ENCODE measurements at places on chromosomes 7 and 10. TPM values are rescaled to one million over a fixed set of nuclear protein-coding genes. Genes with fewer than 3 reads are reported as not detected.

DNA sequence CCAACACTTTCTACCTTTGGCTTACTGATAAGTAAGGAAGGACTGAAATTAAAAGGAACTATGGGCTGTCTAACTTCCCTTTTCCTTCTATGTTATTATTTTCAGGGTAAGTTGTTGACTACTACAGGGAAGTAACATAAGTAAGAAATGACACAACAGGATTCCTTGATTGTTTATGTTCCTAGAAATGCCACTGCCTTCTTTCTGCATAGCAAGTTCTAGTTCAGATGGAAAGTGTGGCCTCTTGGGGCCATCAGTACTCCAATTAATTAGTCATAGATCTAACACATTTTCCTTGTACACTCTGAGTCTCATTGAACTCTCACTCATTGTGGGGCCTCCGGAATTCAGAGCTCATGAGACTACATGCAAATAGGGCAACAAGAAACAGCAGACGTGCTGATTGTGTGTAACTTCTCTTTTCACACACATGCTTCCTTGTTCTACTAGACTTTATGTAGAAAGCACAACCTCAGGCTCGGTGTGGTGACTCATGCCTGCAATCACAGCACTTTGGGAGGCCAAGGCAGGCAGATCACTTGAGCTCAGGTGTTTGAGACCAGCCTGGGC, 35.3 kb upstream of the HIBADH start:
- DNase-seq, result no peak

GRCh38 chr7:2452074-2452507, 24.1 kb downstream of the GRIFIN start:
- DNase-seq, result no peak

GRCh38 chr10:61400524-61400923, 52.7 kb downstream of the TMEM26 start:
- no peak for DNase-seq

DNA sequence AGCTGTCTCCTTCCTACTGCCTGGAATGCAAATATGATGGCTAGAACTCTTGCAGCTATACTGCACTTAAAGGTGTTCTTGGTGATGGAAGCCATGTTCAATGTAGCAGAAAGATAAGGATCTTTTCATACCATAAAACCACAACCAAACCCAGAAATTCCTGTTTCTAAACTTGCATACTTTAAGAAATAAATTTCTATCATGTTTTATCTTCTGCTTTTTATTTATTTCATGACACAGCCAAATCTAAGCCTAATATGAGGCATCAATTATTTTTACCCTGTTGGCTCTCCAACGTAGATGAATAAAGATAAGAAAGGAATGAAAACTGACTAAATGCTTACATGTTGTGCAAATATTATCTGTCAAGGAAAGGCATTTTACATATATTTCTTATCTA, 224.1 kb downstream of the DOCK4 start:
- no peak for DNase-seq

- DNase-seq, result no peak
Measured at GRCh38 chr10:58217612-58218011, 50.1 kb downstream of the IPMK start.

- DNase-seq, result no peak
Measured at GRCh38 chr7:72710983-72711382, 117.0 kb downstream of the TYW1B start.

- no peak for DNase-seq
Measured at GRCh38 chr10:49071160-49071761, 44.1 kb downstream of the VSTM4 start.

DNA sequence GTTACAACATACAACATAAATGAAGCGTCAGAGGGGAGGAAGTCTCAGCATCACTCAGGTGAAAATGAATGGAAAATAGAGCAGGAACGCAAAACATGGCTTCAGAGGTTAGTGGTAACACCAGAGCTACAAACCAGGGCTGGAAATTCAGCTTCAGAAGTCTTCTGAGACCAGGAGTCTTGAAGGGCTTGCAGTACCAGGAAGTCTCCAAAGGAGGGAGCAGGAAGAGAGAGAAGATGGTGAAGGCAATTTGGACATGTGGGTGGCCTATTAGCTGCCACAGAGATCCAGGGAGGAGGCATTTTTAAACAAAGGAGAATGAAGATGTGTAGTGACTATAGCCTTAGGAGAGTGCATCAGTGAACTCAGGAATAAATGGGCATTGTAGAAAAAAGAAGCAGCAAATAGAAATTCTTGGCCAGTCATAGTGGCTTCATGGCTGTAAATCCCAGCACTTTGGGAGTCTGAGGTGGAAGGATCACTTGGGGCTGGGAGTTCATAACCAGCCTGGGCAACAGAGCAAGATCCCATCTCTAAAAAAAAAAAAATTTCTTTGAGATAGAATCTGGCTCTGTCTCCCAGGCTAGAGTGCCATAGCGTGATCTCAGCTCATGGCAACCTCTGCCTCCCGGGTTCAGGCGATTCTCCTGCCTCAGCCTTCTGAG, 9.3 kb upstream of the TET1 start:
- no peak for DNase-seq

DNA sequence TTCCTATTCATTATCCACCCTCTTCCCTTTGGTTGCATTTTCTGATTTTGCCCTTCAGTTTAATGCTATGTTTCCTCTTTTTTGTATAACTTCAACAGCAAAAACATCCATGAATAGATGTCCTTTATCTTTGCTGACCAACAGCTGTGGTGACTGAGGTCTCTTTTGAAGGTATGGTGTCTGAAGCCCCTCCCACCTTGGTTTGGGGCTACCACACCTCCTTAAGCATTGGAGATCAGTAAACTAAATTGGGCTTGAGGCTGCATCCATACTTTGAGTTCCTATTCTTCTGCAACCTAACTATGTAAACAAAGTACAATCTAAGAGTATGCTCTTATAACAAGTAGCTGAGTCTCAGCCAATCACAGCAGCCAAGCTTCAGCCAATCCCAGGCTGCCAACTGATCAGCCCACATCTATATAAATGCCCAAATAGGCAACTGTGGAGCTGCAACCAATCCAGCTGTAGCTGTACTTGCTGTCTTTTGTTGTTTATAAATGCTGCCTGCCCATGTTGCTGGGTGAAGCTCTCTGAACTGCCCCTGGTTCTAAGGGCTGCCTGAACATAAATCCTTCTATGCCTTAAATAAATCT, 69.4 kb upstream of the PDLIM1 start:
- DNase-seq, result no peak

DNA sequence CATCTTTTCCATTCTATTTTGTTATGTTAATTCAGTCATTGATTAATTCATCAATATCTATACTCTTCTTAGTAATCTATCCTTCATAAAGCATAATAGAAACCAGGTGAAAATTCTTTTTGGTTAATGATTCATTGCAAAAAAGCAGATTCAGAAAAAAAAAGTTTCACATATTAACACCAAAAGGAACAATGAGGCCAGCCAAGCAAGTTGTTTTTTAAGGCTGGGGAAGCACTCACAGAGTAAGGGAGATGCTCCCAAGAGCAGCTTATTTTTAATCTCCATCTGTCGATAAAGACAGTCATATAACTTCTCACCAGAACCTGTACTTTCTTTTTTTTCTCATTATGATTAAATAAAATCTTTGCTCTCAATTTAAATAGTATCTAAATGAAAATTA, 95.8 kb downstream of the CACNA2D1 start:
- DNase-seq, result no peak

- DNase-seq, result no peak
Measured at GRCh38 chr10:61565819-61566560, 96.7 kb upstream of the CABCOCO1 start.

GRCh38 chr10:88805361-88805760, 2.8 kb downstream of the LIPM start:
- no peak for DNase-seq

GRCh38 chr10:110103921-110104461, 96.2 kb downstream of the ADD3 start:
- DNase-seq, result no peak

GRCh38 chr7:69603351-69603750, 5.1 kb downstream of the AUTS2 start:
- no peak for DNase-seq

DNA sequence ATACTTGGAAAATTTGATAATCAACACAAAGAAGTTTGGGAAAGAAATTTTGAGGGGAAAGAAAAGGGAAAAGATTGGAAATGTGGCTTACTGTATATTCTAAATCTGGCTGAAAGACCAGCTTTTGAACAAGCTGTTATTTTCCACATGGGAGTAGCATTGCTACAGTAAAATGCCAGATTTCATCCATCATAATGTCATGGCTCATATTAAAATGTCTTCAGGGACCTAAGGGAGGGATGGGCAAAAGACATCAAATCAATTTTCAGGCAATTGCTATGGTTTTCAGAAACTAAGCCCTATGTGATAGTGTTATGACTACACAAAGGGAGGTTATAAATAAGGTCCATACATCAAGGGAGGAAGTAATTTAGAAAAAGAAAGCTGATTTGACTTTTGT, 1116.9 kb upstream of the CELF2 start:
- DNase-seq, result no peak

DNA sequence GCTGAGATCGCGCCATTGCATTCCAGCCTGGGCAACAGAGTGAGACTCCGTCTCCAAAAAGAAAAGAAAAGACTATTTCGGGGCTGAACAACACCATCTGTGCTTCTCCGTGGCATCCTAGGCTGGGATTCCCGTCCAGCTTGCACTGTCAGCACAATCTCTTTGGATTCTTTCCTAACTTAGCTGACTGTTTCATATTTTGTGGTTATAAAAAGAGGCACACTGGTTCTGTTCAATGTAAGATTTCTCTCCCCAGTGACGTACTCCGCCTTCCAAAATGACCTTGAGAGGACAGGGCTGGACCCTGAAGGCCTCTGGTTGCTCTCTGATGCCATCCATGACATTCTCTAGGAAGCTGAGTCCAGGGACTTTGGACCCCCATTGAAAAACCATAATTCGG, 8.8 kb downstream of the ZNHIT1 start:
- DNase-seq, result no peak

DNA sequence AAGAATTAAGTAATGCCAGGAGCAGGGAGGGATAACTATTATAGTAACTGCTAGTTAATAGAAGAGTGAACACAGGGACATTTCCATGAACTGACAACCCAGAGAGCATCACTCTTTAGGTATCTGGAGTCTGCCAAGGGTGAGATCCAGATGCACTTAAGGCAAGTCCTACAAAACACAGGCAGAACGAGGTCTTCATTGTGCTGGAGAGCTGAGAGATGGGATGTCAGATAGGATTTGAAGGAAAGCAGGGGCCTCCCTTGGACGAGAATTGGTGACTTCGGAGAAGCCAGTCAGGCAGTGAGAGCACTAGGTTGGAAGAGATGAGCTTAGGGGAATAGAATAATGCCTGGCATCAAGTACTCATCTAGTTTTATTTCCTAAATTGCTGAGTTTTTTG, 684.5 kb downstream of the GATA3 start:
- no peak for DNase-seq

DNA sequence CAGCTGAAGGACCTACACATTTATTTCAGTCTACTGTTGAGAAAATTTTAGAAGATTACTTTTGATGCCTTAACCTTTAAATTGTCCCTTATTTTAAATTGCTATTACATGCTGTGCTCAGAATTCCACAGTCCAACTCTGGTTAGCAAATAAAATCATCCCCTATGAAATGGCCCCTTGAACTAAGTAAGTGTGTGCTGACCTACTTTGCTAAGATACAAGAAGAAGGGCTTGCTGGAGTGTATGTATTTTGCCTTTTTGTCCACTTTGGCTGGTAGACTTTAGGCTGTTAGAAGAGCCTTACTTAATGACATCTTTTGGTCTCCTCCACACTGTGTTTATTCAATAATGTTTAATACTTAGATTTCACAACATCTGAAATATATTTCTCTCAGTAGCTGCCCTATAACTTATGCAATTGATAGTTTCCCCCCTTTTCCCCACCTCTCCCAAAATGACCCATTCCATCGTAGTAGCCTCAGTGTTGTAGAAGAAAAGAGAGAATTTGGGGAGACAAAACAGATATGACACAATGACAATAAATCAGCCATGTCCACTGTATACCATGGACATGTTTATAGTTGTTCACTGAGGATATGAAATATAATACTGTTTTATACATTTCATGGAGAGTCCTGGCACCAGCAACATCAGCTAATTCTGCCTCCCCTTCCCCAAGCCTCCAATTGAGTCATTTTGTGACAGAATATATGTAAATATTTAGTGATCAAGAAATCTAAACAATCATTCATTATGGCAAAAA, 107.8 kb upstream of the ASAH2 start:
- DNase-seq, result no peak

- DNase-seq, result no peak
Measured at GRCh38 chr10:31192475-31192874, 126.5 kb upstream of the ZEB1 start.

- no peak for DNase-seq
Measured at GRCh38 chr7:154451480-154452457, 399.6 kb downstream of the DPP6 start.

GRCh38 chr10:92242910-92243671, 47.8 kb downstream of the CPEB3 start:
- peak; percentile 80 for DNase-seq

- no peak for DNase-seq
Measured at GRCh38 chr7:12557282-12557681, 13.2 kb upstream of the SCIN start.

- no peak for DNase-seq
Measured at GRCh38 chr7:111982804-111983203, 223.4 kb downstream of the DOCK4 start.

Gene EGR2
- 4.8 TPM for total RNA-seq

Gene LBX1
- 0.13 TPM for total RNA-seq

Gene HSPA12A
- 8.1 TPM for total RNA-seq

Gene POT1
- 14.6 TPM for total RNA-seq

Gene SP4
- total RNA-seq, result 6.1 TPM

Gene HNRNPA2B1
- total RNA-seq, result 353 TPM

Gene P4HA1
- total RNA-seq, result 54.8 TPM

Gene ZNF853
- total RNA-seq, result 14.2 TPM

Gene FAM131B
- total RNA-seq, result 0.19 TPM

Gene CCL26
- total RNA-seq, result 0.83 TPM

Gene IKZF1
- 2.2 TPM for total RNA-seq

Gene CC2D2B
- total RNA-seq, result 1.5 TPM

Gene CRPPA
- 7.3 TPM for total RNA-seq

Gene LRIT1
- total RNA-seq, result not detected

Gene ZNF804B
- 0.05 TPM for total RNA-seq

Gene COL13A1
- 9.5 TPM for total RNA-seq

Gene STEAP4
- 19.9 TPM for total RNA-seq

Gene CFAP46
- total RNA-seq, result 0.94 TPM
